ACHN (cell line): ENCODE measurements at places on chromosomes 16 and 17.

DNA sequence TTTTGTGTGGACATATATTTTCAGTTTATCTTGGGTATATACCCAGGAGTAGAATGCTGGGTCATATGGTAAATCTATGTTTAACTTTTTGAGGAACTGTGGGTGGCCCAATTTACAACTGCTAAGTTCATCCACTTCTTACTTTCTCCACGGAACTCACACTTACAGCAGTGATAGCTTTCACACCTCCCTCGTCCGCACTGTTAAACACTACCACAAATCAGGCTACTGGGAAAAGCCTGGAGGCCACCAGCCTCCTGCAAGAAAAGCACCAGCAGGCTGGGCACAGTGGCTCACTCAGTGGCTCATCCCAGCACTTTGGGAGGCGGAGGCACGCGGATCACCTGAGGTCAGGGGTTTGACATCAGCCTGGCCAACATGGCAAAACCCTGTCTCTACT is 14.7 kb upstream of the ZG16 start:
- DNase-seq = no peak

DNA sequence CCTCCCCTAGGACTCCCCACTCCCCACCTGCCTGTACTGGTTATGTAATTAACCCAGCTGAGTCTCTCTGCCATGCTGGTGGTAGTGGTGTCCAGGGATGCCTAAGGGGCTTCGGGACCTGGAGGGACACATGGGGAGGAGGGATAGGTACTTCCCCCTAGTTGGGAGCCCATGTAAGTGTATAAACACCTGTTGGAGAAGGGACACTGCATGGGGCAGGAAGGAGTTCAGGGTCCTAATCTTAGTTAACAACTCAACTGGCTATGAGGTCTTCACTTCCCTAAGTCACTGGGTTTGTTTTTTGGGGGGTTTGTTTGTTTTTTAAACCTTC is 1.3 kb downstream of the RASL10B start:
- no peak for DNase-seq

GRCh38 chr16:375927-376816 is 5.6 kb downstream of the PGAP6 start:
- no peak for DNase-seq

DNA sequence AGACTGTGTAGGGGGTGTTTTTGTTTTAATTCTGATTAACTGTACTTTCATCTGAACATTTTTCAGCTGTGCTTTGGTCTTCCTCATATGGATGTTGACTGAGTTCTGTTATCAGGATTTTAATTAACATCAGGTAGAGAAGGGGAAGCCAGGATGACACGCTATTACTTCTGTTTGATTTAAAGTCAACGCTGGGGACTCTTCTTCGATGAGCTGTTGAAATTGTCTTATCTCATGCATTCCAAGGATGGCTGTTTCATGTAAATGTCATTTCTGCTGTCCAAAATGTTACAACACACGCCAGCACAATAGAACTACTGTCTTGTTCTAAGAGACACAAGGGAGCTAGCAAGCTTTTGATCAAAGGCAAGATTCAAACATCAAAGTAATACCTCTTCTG is 263.3 kb upstream of the CDH5 start:
- no peak for DNase-seq

DNA sequence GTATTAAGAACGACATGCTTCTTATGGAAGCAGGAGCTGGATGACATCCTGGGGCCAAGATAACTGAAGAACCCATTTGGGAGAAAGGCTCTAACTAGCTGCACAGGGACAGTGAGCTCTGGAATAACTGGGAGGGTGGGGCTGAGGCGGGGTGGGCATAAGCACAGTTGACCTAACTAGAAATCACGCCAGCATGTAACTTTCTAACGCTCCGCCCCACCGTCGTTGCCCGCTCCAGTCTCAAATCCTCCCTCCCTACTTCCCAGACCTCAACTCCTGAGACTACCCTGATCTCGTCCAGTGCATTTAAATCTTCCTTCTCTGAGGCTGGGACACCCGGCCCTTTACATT is 436 bp downstream of the PHB1 start:
- DNase-seq = peak; percentile 18

- DNase-seq = no peak
Measured at GRCh38 chr17:45919136-45919535, 24.8 kb downstream of the MAPT start.

- DNase-seq = peak; percentile 53
Measured at GRCh38 chr16:9836118-9836736, 346.0 kb downstream of the GRIN2A start.

DNA sequence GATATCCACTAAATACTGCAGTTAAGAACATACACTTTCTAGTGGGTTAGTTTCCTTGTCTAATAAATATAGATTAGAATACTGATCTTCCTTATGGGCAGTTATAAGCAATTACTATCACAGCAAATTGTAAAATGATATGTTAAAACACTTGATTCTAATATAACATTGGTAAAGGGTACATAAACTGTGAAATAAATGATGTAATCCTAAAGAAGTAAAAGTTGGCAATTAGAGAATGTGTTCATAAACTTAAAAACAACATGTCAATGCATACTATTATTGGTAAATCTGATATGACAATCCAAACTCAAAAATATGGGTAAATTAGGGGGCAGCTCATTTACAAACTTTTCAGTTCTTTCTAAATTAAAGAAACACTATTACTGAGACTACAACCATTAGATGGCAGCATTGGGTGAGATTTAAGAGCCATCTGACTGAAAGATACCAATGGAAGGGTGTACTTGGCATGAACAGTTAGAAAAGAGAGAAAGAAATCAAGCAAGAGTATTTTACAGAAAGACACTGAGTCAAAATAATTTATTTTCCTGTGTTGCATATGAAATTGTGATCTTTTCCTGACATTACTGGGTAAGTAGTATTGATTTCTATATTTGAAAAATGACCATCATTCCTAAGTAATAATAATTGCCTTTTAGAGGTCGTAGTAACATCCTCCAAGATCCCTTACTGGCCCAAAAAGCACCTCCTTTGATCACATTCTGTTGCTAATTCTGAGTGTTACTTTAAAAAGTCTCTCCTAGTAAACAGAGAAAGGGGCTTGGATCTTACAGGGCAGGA is 119.6 kb downstream of the SPAG9 start:
- DNase-seq = peak; percentile 78
